NCI-H1436 treated with DMSO at 0.1 percent for 48 hours (cell line): ENCODE measurements at places on chromosomes 4 and X.

- no peak for DNase-seq
Observed at GRCh38 chr4:40606239-40606767, 23.4 kb downstream of the RBM47 start.

GRCh38 chr4:142331132-142331531 lies 515.0 kb downstream of the INPP4B start:
- DNase-seq = no peak

DNA sequence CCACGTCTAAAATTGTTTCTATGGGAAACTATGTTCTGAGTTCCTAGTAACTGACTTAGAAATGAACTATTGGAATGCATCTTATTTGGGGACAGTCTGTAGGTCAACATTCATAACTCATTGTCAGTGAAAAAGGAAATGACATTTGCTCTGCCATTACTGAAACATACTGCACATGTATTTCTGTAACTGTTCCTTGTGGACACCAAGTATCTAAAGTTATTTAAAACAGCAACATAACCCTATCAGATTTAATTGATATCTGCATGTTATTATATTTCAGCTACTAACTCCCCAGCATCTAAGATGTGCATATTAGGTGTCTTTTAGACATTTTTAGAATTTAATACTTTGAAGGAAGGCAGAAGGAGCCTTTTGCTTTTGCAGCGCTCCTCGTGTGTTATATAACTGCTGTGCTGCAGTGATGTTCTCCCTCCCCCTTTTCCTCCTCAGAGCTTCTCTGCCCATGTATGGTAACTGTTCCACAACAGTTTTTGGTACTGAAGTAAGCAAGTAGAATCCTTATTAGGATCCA lies 37.2 kb upstream of the TMEM131L start:
- no peak for DNase-seq

DNA sequence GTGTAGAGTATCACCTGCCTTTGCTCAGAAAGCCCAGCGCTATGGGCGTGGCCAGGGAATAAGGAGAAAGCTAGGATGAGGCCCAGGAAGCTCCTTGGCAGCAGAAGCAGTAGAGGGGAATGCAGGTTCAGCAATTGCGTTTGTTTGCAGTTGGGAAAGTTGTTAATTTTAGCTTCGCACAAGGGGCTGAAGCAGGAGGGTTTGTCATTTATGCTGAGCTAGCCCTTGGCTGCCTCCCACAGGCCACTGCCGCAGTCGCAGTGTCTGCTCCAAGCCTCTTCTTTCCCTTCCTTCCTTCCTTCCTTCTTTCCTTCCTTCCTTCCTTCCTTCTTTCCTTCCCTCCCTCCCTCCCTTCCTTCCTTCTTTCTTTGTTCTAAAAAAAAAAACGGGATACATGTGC lies 21.5 kb downstream of the FRMPD3 start:
- no peak for DNase-seq

- DNase-seq = no peak
Observed at GRCh38 chrX:149858592-149858991, 22.4 kb upstream of the MAGEA8 start.

DNA sequence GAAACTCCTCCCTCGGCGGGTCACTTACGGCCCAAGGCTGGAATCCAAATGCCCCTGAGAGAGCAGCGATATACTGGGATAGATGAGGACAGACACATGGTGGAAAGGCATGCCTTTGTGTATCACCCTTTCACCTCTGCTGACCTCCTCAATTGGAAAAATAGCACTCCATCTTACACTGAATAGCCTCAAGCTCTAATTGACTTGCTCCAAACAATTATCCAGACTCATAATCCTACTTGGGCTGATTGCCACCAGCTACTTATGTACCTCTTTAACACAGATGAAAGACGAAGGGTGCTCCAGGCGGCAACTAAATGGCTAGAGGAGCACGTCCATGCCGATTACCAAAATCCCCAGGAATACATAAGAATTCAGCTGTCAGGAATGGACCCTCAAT lies 1142.2 kb downstream of the ARAP2 start:
- DNase-seq = no peak

- no peak for DNase-seq
Observed at GRCh38 chrX:5965406-5965805, 263.3 kb downstream of the NLGN4X start.

GRCh38 chr4:520683-521023 lies 21.6 kb downstream of the PIGG start:
- DNase-seq = no peak

DNA sequence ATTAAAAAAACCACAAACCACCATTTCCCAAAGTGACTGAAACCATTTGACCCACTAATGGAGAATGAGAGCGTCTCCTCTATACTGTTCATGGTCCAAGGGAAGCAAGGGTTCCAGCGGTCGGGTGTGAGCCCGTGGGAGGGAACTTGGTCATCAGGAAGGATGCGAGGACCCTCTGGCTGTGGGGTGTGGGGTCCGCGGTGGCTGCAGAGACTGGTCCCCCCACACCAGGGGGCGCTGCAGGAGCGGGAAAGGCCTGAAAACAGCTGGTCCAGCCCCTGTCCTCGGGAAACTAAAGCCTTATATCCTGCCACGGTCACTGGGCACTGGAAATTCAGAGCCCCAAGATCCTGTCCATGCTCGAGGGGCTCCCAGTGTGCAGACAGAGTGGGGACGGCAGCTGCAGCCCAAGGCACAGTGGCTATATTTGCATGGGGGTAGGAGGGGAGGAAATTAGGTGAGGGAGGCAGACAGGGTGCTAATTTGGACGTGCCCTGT lies 4.3 kb downstream of the BLOC1S4 start:
- no peak for DNase-seq

GRCh38 chrX:23185951-23186350 lies 148.7 kb upstream of the PTCHD1 start:
- no peak for DNase-seq

- no peak for DNase-seq
Observed at GRCh38 chr4:762211-763190, 56.9 kb downstream of the PCGF3 start.

DNA sequence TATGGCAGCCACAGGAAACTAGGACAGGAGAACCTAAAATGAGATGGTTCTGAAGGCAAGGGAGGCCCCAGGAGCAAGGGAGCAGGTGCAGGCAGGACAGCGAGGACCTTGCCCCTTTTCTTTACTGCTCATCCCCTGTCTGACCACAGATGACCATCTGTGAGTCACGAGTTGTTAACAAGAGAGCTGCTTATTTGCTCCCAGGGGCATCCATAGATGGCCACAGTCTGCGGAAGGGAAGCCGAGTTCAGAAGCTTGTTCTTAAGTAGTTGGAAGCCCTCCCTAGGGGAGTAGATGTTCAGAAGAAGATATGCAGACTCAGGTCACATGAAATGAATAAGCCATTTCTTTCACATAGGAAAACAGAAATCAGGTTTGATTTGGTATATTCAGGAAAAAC lies 69.4 kb downstream of the EVC2 start:
- DNase-seq = no peak

- no peak for DNase-seq
Observed at GRCh38 chr4:132387060-132387459, 762.0 kb upstream of the PCDH10 start.

GRCh38 chr4:102543030-102543928 lies 42.1 kb downstream of the NFKB1 start:
- DNase-seq = no peak

DNA sequence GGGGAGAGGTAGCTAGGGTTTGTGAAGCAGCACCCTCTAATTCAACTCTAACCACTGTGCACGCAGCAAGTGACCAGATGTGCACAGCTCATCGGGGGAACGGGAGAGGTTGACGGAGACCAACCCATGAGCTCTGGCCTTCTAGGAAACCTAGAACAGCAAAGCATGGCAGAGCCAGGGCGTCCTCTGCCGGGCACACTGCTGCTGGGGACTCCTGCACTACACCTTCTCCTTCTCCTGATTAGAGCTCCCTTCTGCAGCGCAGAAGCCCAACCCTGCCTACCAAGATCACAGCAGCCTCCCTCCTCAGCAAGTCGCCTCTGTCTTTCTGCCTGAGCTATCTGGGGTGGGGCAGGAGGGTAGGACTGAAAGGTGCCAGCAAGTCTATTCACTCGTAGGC lies 252.3 kb upstream of the PSAPL1 start:
- no peak for DNase-seq

- DNase-seq = no peak
Observed at GRCh38 chr4:114312338-114312737, 286.3 kb upstream of the UGT8 start.

DNA sequence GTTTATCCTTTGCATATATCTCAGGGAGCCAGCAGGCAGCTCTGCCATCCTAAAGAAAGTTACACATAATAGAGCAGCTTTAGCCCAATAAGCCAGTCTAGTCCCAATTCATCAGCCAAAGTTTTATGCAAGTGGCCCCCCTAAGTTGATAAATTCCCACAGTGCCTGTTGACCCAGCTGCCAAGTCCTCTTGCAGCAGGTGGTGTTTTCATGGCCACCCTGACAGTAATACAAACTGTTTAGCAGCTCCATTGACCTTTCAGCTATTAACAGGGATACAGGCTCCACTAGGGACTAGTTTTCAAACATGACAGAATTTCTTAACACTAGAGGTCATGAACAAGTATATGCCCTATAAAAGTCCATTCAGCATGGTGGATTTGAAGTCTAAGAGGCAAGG lies 77.5 kb downstream of the HHIP start:
- no peak for DNase-seq

- no peak for DNase-seq
Observed at GRCh38 chrX:43735534-43735933, 79.4 kb downstream of the MAOA start.

DNA sequence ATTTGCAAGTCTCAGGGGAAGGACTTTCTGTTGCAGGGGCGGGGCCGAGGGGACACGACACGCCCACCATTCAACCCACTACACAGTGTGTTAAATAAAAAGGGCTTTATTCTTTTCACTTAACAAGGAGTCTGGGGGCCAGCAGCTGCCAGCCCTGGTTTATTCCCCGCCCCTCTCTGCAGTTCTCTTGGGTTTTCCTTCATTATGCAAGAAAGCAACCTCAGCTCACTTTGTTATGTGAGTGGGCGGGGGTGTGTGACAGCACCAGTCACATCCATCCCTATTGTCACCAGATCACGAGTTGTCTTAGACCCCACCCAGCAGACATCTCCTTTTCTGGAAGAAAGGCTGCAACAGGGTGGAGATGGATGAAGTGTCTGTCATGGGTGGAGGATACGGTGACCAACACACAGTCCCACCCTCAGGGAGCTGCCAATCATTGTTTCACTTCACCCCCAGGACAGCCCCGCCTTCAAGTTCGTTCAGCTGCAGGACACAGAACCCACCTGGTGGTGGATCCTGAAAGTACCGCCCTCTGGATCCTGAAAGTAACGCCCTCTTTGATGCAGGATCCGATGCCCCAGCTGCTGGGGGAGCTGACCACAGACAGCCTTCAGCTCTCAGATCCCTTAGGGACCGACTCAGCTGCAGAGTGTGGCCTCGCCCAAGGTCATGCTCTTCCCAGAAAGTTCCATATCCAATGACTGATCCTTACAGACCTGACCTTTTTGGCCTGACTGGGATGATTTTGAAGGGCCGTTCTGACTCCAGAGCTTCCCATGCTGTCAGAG lies 79.6 kb downstream of the SMIM20 start:
- peak; percentile 83 for DNase-seq

GRCh38 chr4:184897895-184898294 lies 72.1 kb upstream of the ACSL1 start:
- DNase-seq = no peak

- DNase-seq = no peak
Observed at GRCh38 chrX:86148594-86148993, 343 bp downstream of the DACH2 start.

DNA sequence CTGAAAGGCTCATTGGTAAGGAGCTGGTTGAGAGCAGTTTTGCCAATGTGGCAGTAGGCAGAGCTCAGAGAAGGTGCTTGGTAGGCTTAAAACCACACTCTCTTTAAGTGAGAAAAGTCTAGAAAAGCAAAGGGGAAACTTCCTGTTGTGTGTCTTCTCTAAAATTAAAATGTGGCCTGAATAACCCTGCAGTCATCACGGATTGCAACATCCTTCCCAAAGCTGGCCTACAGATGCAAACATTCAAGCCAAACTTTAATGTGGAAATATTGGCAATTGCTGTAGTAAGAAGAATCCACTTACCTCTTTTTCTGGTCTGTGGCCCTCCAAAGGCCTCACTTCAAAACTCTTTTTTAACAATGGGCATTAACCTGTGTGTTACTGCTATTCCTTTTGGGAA lies 348.5 kb downstream of the OPHN1 start:
- DNase-seq = no peak

DNA sequence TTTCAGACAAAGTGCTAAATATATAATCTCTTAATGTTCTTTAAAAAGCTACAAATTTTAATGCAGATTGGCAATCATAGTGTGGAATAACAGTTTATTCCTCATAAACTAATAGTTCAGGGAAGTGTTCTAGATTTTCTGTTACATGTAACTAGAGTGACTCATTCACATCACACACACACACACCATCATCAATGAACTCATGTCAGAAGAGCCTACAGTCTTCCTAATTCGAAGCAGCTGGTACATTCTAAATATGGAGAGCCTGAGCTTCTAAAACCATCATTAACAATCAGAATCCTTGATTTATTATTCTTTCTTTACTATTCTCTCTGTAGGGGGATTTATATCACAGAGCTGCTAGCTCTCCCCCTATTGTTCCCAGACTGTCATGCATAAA lies 49.6 kb downstream of the DKK2 start:
- no peak for DNase-seq

DNA sequence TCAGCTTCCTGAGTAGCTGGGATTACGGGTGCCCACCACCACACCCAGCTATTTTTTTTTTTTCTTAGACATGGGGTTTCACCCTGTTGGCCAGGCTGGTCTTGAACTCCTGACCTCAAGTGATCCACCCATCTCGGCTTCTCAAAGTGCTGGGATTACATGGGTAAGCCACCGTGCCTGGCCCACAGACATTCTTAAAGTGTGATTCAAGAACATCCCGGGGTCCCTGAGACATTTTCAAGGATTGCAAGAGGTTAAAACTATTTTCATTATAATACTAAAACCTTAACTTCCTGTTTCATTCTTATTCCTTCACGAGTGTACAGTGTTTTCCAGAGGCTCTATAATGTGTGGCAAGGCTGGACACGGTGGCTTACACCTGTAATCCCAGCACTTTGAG lies 318.7 kb downstream of the CAMK2D start:
- DNase-seq = no peak

- no peak for DNase-seq
Observed at GRCh38 chrX:69896046-69896445, 153.7 kb downstream of the AWAT2 start.

DNA sequence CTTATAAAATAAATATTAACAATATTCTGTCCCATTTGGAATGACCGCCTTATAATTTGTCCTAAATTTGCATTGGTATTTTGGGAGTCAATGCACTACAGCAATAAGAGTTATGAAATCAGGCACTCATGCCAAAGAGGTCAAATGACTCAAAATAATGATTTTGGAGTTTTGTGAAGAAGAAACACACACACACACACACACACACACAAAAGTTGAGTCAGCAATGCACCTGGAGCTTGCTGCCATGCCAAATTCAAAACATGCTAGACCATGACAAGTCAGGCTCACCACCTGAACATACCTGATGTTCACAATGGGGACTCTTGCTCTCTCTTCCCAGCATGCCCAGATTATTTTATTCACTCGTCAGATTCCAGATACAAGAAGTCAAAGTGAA lies 56.7 kb downstream of the PROM1 start:
- DNase-seq = no peak
